Muscle of leg (tissue), 16 donors: ENCODE measurements at places on chromosomes 13 and 19. TPM values are rescaled to one million over a fixed set of nuclear protein-coding genes. Genes with fewer than 3 reads are reported as not detected.

Gene SLC7A9
- 0.22 TPM for total RNA-seq

DNA sequence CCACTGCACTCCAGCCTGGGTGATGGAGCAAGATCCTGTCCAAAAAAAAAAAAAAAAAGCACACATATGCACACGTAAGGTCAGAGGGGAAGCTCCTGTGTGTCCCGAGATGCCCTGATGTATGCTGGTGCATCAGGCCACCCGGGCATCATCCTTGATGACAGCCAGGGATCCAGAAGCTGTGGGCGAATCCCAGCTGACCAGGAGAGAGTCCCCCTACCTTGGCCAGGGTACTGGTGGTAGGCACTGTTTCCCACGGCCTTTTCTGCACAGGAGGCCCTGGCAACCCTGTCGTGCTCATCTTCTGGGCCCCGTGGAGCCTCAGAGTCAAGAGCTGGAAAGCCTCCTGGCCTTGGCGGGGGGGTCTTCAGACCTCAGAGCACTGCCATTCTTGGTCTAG is 14.0 kb downstream of the MYDGF start:
- no peak for DNase-seq

GRCh38 chr13:33108620-33109019 is 92.4 kb downstream of the KL start:
- DNase-seq, result no peak

Gene C19orf38
- total RNA-seq, result 5.6 TPM

DNA sequence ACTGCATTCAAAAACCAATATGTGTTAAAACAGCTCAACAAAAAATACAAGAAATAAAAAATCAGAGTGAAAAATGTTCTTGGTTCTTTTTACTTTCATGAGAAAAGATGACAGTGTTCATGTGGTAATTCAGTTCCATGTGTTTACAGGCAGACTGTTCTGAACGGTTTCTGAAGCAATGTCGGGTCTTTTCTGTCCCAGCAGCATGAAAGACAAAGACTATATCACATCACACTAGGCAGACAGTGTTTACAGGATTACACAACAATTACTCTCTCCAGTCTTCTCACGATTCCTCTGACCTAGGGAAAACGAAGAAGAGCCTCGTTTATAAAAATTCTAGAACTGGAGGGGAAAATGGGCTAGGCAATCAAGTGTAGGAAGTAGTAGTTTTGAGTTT is 83.4 kb downstream of the UBL3 start:
- DNase-seq, result no peak

DNA sequence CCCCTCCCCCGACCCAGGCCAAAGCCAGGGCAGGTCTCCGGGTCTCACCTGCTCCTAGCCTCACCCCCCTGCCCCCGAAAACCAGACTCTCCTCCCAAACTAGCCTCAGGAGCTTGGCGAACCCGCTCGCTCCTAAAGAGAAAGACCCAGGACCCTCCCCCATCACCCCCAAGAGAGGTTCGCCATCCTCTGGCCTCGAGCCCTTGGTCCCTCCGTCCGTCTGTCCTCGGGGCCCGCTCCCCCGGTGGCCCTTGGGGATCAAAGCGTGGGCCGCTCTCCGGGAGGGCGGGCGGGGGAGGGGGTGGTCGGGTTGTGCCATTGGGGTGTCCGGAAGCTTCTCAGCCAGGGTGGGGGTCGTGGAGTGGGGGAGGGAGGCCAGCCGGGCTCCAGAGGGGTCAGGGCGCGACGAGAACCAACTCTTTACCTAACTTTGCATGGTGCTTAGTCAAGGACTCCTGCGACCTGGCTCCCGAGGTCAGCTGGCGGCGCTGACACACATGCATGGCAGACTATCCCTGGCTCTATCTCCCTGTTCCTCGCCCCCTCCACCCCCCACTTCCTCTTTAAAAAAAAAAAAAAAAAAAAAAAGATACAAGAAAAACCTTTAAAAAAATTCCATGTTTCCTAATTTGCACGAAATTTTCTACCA is 15.6 kb downstream of the SMIM24 start:
- DNase-seq, result no peak

GRCh38 chr19:10749435-10750384 is 31.8 kb downstream of the DNM2 start:
- DNase-seq, result no peak

DNA sequence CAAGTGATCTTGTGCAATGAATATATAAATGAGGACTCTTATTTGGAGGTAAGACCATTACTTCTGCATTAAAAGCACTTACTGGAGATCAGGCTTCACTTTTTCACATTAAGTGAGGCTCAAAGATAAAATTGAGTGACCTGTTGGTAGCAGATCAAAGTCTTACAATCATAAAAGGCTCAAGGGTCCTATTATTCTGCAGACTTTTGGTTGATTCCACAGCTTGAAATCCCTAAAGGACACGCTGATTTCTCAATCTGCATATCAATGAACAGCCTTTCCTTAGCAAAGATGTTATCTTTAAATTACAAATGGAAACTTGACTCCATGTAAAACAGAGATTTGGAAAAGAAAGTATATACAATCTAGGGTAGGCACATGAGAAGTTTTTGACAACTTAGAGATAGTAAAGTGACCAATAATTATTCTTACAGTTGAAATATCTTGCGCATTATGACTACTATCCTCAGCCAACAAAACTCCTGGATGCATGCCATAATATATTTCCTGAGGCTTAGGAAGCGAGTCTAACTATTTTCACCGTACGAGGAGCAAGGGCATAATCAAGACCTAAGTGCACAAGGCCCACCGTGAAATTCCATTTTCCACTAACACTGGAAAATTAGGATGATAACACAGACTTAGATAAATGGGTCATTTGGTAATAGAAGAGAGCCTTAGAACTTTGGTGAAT is 640.7 kb downstream of the LIG4 start:
- peak; percentile 4 for DNase-seq

DNA sequence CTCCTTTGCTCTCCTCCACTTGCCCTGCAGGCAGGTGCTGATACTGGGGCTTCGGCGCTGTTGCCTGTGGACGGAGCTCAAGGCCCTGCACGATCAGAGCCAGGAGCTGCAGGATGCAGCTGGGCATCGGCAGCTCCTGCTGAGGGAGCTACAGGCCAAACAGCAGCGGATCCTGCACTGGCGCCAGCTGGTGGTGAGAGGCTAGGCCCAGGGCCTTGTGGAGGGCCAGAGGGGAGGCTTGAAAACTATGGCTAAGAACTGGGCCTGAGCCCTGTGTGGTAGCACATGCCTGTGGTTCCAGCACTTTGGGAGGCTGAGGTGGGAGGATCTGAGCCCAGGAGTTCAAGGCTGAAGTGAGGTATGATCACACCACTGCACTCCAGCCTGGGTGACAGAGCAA is 6.3 kb downstream of the HAUS5 start:
- DNase-seq, result no peak

GRCh38 chr13:85626603-85627002 is 172.6 kb downstream of the SLITRK6 start:
- no peak for DNase-seq

Gene NLRP4
- total RNA-seq, result not detected
